Activated CD4-positive, alpha-beta T cell treated with anti-CD3 and anti-CD28 coated beads, Interleukin-2, amount 10 ng/mL, durations not matched to agents 7 days and 5 days (primary cell): ENCODE measurements at places on chromosomes 16 and 17. TPM values are rescaled to one million over a fixed set of nuclear protein-coding genes. Genes with fewer than 3 reads are reported as not detected.

The KCNH6 gene
- total RNA-seq, result not detected

The KRTAP4-1 gene
- total RNA-seq, result not detected

The TMEM238L gene
- total RNA-seq, result not detected

The FOXF1 gene
- not detected for total RNA-seq

The BCO1 gene
- not detected for total RNA-seq

The SYT17 gene
- not detected for total RNA-seq

The PRCD gene
- total RNA-seq, result not detected

The CACNG3 gene
- not detected for total RNA-seq
